Suppressor macrophage (primary cell): ENCODE measurements at places on chromosomes 12 and 14.

DNA sequence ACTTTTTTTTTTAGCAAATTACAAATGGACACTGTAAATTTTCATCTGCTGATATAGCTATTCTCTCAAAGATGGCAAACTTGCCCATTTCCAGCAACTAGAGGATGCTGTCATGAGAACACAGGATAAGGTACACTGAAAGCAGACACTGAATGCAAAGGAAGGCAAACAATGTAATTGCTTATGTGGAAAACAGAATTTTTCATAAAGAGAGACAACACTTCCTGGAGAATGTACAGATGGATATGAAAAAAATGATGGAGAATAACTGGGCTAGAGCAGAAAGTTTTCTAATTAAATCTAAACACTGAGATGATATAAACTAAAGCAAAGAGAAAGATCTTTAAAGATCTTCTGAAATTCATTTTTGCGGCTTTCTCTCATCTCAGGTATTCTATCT, 581 bp downstream of the CD69 start:
- no peak for DNase-seq

DNA sequence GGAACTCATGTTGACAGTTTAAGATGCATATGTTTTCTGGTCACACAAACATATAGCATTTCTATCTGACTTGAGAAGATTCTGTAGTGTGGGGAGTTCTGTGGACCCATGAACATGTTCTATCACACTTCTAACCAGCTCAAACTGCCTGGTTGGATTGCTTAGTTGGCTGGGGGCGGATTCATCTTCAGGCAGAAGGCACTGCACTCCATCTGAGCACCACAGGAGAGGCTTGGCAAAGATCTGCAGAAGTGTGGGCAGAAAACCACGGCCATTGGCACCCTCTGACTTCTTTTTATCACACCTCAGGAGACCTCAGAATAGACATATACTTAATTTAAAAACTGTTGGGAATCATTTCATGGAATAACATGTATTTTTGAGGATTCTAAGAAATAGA, 68.5 kb downstream of the LIN7A start:
- no peak for DNase-seq

- no peak for DNase-seq
These were observed 31.1 kb downstream of the PITPNM2 start for GRCh38 chr12:123119808-123120207.

GRCh38 chr14:89186856-89187376, 230.1 kb downstream of the FOXN3 start:
- DNase-seq: no peak

DNA sequence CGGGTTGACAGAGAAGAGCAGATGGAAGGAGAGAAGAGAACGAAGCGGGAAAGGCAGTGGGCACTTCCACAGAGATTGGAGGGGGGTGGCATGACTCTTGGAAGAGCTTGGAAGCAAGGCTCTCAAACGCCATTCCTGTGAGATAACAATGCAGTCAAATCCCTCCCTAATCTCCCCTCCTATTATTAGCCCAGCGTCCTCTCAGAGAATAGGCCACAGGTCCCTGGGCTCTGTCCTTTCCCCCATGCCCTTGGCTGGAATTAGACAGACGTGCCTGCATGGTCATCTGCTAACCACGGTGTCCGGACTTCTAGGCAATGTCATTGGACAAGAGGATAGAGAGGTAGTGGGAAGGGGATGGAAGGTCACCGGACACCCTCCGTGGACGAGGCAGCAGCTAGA, 8.0 kb upstream of the MYH7 start:
- DNase-seq: no peak

DNA sequence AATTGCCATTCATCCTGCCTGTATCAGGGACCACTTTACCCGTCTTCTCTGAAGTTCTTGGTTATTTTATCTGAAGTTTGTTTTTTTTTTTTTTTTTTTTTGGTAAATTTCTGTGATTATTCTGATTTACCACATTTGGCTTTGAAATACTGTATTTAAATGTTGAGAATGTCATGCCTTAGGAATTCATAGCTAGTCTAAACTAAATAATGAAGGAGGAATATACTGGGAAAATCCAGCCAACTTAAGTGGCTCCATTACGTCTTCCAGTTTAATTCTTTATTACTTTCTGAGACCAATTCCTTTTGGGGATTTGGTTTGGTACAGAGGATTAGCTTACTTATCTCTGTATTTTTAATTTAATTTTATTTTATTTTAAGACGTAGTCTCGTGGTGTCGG, 60.3 kb upstream of the KCNMB4 start:
- no peak for DNase-seq

- DNase-seq: no peak
These were observed 17.5 kb downstream of the CAMKK2 start for GRCh38 chr12:121279071-121279375.

- DNase-seq: peak; percentile 34
These were observed 903 bp downstream of the PARPBP start for GRCh38 chr12:102120886-102121285.

DNA sequence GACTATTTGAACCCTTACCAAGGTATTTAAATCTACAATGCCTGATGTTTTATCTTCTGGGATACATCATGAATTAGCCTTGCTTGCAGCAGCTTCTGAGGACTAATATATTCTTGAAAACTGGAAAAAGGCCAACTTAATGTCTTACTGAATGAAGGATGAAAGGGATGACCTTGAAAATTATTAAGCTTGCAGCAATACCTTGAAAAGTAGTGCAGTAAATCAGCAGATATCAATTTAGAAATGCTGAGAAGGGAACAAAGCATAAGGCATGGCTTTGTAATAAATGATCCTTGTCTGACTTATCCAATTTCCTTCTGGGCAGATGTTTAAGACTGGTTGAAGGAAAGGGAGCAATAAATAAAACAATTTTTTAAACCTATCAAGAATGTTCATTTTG, 37.3 kb upstream of the FERMT2 start:
- DNase-seq: no peak

DNA sequence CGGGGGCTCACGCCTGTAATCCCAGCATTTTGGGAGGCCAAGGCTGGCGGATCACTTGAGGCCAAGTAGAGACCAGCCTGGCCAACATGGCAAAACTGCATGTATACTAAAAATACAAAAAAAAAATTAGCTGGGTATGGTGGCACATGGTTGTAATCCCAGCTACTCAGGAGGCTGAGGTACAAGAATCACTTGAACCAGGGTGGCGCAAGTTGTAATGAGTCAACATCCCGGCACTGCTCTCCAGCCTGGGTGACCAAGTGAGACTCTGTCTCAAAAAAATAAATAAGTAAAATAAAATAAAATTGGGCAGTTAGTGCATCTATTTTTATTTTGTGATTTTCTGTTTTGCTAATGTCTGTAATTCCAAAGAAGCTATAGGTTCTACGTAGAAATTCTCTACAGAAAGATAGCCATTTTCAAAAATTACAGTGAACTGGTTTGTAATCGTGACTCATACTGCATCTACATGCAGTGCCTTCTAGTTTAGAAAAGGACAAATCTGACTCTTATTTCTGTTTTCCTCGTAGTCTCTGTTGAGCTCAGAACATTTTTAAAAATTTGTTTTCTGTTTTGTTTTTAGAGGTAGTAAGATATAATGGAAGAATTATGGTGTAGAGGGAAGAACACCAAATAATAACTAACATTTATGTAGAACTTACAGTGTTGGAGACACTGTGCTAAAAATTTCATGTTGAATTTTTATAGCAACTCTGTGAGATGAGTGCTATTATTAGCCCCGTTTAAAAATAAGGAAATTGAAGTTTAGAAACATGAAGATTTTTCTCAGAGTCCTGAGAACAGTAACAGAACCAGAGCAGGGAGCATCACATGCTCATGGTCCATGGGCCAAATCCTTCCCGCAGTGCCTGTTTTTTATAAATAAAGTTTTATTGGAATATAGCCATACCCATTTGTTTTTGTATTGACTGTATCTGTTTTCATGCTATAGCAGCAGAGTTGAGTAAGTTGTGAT, 201.2 kb downstream of the SYNE2 start:
- DNase-seq: no peak

GRCh38 chr12:65902500-65902899, 78.2 kb downstream of the HMGA2 start:
- DNase-seq: no peak

DNA sequence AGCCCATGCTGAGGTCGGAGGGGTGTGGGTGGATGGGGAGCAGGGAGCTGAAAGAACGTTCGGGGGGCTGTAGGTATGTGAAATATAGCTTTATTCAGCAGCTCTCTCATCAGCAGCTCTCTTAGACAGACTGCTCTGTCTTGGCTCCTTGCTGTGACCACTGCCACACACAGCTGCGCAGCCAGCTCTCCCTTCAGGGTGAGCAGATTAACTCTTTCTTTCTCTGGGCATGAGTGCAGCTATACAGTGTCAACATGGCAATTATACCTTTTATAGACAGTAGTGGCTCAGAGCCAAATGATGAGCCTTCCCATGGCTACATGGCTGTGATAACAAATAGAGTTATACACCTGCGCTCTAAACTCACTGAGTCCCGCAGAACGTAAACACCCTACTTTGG, 137.7 kb upstream of the NEDD1 start:
- no peak for DNase-seq

DNA sequence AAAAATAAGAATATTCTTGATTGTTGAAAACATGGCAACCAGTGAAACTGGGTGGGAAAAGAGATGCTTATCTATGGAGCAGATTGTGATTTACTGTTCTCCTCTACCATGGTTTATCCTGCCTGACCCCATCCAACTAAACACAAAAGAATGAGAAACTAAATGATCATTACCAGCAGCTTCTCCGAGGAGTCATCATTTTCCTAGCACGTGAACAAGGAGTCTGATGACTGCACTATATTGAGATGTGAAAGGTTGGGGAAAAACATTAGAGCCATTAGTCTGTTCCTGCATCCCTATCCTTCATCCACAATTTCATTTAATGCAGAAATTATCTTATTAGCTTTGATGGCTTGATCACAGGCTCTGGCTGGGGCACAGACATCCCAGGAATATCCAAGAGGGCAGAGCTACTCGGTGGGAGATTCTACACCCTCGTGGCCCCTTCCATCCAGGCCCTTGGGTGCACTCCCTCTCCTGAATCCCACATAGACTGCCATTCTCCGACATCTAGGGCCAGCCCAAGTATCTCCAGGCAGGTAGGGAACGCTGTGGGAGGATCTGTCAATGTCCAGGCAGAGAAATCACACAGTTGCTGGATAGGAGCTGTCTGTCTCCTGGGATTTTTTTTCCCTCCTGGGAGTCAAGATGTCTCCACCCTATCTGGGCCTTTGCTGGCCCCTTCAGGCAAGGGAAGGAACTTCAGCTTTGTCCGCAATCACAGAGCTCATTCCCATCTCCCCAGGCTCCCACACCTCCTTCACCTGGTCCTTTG, 43.3 kb upstream of the DHRS4 start:
- peak; percentile 59 for DNase-seq

GRCh38 chr14:35149239-35149638, 26.9 kb downstream of the PRORP start:
- DNase-seq: no peak

GRCh38 chr14:75399843-75400775, 27.7 kb upstream of the JDP2 start:
- peak; percentile 87 for DNase-seq

DNA sequence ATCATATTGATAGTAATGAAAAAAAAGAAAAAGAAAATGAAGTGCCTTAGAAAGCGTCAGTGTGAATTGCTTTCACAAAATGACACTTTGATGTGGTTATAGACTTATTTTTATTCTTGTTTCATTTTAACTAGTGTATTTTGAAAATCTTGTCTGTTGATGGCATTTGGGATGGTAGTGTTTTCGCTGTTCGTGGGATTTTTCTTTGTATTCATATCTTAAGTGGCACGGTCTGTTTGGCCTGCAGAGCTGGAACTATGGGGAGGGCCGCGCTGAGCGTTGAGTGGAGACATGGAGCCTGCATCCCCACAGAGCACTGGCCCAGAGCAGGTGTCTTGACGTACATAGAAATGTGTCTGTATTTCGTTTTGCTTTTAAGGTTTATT, 61.6 kb downstream of the WDR20 start:
- no peak for DNase-seq

- no peak for DNase-seq
These were observed 41.8 kb downstream of the SMOC1 start for GRCh38 chr14:69921052-69921451.

DNA sequence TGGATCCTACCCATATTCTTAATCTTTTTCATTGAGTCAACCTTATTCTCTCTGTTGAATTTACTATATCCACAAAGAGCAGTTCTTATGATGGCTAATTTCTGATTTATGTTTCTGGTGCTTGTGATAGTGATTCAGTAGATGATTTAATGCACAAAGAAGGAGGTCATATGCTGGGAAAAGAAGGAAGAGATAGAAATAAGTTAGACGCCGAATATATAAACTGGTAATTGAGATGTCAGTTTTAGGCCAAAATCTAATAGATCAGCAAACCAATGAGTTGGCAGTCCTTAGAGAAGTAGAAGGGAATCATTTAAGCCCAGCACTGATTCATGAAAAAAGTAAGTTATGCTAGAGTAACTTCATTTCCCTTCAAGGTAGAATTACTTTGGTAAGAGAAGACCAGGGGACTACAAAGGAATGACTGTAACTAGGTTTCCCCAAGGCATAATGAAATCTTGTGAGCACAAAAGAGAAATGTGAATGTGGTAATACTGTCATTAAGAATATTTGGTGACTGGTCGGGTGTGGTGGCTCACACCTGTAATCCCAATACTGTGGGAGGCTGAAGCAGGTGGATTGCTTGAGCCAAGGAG, 132.4 kb downstream of the TGFB3 start:
- no peak for DNase-seq

- no peak for DNase-seq
These were observed 109.3 kb downstream of the NTN4 start for GRCh38 chr12:95681210-95681765.

- peak; percentile 30 for DNase-seq
These were observed 48.6 kb upstream of the PPM1H start for GRCh38 chr12:62983594-62983993.

GRCh38 chr12:105961821-105962671, 176.7 kb downstream of the NUAK1 start:
- no peak for DNase-seq

DNA sequence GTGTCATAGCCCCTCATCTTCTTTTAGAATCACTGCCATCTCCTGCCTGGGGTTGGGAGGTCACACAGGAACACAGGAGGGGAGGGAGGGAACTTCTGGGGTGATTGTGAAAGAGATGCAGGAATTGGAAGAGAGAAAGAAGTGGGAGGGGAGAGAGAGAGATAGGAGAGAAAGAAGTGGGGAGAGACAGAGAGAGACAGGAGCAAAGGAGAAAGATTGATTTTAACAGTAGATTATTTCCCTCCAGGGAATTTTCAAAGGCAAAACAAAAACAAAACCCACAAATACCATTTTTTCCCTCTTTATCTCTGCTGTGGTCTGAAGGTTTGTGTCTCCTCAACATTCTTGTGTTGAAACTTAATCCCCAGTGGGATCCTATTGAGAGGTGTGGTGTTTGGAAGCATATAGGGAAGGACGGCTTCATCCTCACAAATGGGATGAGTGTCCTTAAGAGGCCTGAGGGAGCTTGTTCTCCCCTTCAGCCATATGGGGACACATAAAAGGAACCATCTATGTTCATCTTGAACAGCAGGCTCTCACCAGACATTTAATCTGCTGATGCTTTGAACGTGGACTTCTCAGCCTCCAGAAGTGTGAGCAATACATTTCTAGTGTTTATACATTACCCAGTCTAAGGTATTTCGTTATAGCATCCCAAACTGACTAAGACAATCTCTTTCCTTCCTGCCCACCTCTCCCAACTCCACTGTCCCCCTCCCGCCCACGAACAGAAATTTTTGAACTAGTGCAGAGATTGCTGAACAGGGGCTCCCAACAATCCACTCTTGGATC, 134.9 kb upstream of the MAX start:
- DNase-seq: no peak
